ENCODE measurements at places on chromosomes 2 and 18.

DNA sequence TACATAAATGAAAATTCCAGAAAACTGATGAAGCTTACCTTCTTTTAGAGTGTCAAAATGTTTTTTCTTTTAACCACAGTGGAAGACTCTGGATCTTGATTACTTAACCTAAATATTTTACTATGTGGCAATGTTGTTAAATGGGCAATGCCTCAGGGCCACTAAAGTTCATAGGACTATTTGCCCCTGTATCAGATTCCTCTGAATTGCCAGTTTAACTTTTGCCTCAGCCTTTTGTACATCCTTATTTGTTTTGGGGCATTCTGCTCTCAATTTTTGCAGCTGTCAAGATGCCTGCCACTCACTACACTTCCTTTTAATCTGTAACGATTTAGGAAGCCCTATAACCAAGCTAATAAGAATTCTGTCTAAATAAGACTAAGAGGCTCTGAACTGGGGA, 31.7 kb upstream of the SERTAD2 start:
- DNase-seq: peak; percentile 43

- DNase-seq: no peak
These were observed 11.8 kb downstream of the RASGRP3 start for GRCh38 chr2:33488178-33488690.

DNA sequence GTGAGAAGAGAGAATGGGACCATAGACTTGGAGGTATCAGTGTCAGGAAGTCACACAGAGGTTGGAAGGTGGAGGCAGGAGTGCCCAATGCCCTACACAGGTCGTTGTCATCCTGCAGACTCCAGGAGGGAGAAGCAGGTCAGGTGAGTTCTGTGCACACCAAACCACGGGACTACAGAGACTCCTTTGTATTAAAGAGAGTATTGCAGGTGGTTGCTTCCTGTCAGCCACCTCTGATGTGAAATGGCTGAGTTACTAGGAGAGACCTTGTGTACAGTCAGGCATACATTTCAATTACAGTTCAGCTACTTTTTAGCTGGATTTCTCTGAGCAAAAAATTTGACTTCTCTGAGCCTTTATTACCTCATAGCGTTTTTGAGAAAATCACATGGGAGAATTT, 51.6 kb downstream of the SPP2 start:
- DNase-seq: no peak

DNA sequence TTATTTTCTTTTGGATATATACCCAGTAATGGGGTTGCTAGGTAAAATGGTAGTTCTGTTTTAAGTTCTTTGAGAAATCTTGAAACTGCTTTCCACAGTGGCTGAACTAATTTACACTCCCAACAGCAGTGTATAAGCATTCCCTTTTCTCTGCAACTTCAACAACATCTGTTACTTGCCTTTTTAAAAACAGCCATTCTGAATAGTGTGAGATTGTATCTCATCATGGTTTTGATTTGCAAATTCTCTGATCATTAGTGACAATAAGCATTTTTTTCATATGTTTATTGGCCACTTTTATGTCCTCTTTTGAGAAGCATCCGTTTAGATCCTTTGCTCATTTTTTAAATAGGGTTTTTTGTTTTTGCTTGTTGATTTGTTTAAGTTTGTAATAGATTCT, 291.3 kb upstream of the COL3A1 start:
- DNase-seq: no peak

GRCh38 chr18:64233851-64234250, 85.0 kb upstream of the LINC00305 start:
- no peak for DNase-seq

DNA sequence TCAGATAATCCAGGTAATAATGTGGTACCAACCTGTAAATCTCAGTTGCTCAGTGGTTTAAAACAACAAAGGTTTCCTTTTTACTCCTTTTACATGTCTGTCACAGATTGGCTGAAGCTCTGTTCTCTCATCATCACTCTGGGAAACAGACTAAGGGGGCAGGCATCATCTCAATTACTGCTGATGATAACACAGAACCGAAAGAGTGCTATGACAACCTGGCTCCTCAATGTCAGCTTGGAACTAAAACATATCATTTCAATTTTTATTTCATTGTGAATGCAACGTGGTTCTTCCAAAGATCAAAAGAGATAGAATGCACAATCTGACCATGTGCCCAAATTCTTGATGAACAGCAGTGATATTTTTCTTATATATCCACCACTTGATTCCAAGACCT, 1315.0 kb upstream of the CDH2 start:
- no peak for DNase-seq

GRCh38 chr2:98063291-98063854, 23.6 kb upstream of the VWA3B start:
- no peak for DNase-seq

Measured in fibroblast of pulmonary artery (primary cell).